ENCODE measurements at places on chromosomes 5 and 9. TPM values are rescaled to one million over a fixed set of nuclear protein-coding genes. Genes with fewer than 3 reads are reported as not detected.

Gene ATP10B
- 0.78 TPM for polyA plus RNA-seq

Gene SHC3
- polyA plus RNA-seq: 2.3 TPM

Gene CCDC112
- polyA plus RNA-seq: 15.8 TPM

Gene PLCXD3
- polyA plus RNA-seq: 0.46 TPM

Gene PCDHB9
- polyA plus RNA-seq: 3.4 TPM

Gene PDE6A
- polyA plus RNA-seq: 0.09 TPM

GRCh38 chr5:168833383-168833782, 254.2 kb upstream of the PANK3 start:
- DNase-seq: no peak

- DNase-seq: no peak
Measured at GRCh38 chr5:79119486-79119885, 7.9 kb downstream of the BHMT start.

GRCh38 chr5:10577371-10578292, 13.8 kb downstream of the ANKRD33B start:
- DNase-seq: no peak

DNA sequence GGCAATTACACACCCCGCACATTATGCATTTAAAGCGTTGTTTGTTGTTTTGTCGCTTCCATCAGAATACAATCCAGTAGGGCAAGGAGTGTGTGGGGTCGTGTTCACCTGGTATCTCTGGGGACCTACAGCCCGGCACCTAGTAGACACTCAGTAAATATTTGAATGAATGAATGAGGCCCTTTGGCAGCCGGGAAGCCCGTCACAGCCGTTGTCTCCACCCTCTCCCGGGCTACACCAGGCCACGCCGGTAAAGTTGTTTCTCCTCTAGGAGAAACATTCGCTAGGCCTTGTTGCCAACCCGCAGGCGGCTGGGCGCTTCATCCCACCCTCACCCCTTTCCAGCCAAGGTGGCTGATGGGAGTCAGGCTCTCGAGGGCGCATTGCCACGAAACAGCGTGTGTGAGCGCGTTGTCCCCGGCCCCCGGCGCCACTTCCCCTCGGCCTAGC, 876 bp upstream of the JAK2 start:
- DNase-seq: peak; percentile 38

- no peak for DNase-seq
Measured at GRCh38 chr5:65262096-65262495, 219.6 kb downstream of the ADAMTS6 start.

- no peak for DNase-seq
Measured at GRCh38 chr9:36437790-36438189, 37.7 kb upstream of the RNF38 start.

GRCh38 chr5:137737349-137738131, 1.7 kb upstream of the KLHL3 start:
- no peak for DNase-seq

GRCh38 chr9:85030316-85030715, 360.8 kb downstream of the NTRK2 start:
- no peak for DNase-seq

- no peak for DNase-seq
Measured at GRCh38 chr9:135969064-135969683, 8.0 kb upstream of the UBAC1 start.

- DNase-seq: no peak
Measured at GRCh38 chr5:139652788-139653241, 4.7 kb downstream of the CXXC5 start.

GRCh38 chr5:173396311-173396993, 68.2 kb upstream of the STC2 start:
- DNase-seq: no peak

- no peak for DNase-seq
Measured at GRCh38 chr9:125977223-125977622, 230.1 kb downstream of the PBX3 start.

GRCh38 chr5:167147879-167148278, 1143.6 kb upstream of the WWC1 start:
- DNase-seq: no peak

GRCh38 chr9:2299843-2300205, 284.7 kb downstream of the SMARCA2 start:
- no peak for DNase-seq

GRCh38 chr9:123460091-123460490, 104.1 kb downstream of the CRB2 start:
- DNase-seq: no peak

DNA sequence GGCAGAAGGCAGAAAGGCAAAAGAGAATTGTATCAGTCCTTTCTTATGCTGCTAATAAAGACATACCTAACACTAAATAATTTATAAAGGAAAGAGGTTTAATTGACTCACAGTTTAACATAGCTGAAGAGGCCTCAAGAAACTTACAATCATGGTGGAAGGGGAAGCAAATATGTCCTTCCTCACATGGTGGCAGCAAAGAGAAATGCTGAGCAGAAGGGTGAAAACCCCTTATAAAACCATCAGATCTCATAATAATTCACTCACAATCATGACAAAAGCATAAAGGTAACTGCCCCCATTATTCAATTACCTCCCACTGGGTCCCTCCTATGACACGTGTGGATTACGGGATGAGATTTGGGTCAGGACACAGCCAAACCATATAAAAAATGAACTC, 312.5 kb upstream of the PTGER4 start:
- no peak for DNase-seq

DNA sequence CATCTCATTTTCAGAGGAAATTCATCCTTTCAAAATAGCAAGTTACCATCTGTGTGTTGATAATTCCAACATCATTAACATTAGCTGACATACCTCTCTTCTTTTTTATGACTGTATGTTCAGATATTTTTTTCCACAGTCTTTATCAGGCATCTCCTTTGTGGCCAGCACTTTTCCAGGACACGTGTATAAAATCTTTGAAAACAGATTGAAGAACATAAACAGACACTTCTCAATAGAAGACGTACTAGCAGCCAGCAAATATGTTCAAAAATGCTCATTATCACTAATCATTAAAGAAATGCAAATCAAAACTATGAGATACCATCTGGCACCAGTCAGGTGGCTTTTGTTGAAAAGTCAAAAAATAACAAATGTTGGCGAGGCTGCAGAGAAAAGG, 734.3 kb downstream of the SEMA5A start:
- DNase-seq: no peak

GRCh38 chr5:107168086-107168485, 502.7 kb downstream of the EFNA5 start:
- no peak for DNase-seq

DNA sequence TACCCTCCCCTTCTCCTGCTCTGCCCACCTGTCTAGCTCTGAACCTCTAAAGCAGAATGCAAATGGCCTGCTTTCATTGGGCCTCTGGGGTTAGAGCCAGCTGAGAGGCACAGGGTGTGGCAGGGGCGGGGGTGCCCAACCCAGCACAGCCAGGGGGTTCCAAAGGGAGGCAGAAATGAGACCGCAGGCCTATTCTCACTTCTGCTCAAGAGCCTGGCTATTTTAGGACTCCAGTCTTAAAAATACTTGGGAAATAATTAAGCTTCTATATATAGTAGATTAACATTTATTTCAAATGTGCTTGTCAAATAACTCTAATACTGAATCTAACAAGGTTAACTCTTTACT, 5.7 kb downstream of the QSOX2 start:
- no peak for DNase-seq

- no peak for DNase-seq
Measured at GRCh38 chr5:135032999-135033861, 798 bp downstream of the PITX1 start.

GRCh38 chr5:134592141-134592746, 40.4 kb downstream of the SAR1B start:
- DNase-seq: no peak

DNA sequence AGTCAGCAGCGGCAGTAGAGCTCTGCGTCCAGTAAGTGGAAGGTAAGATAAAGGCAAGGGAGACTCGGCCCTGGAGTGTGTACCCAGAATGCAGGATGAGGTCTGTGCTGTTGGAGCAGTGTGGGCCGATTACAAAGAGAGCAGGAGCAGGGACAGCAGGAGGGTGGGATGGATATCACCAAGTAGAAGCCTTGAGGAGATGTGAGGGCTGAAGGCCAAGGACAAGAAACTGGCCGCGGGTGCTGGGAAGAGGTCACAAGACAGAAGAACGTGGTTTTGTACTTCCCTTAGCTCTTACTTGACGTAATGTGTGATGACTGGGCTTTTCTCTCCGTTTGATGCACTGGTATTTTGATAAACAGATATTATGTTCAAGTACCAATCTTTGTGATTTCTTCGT, 43.7 kb downstream of the OR2V1 start:
- DNase-seq: no peak

GRCh38 chr5:136089791-136090190, 42.9 kb upstream of the SMAD5 start:
- peak; percentile 66 for DNase-seq

- no peak for DNase-seq
Measured at GRCh38 chr9:118414676-118415075, 710.5 kb downstream of the TLR4 start.

DNA sequence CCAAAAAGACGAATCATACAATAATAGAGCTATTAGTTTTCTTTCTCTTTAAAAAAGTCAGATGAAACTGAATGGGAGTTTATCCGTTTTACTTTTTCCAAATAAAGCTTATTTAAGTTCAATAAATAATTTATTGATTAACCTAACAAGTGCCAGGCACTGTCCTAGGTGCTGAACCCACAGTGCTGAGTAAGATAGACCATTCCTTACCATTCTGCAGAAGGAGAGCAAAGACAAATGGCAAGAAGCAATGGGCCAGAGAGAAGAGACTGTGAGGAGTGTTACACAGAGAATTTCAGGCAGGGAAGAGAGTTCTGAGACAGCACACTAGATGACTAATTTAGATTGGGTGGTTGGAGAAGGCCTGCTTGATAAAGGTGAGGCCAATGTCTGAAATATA, 127.2 kb downstream of the AUH start:
- DNase-seq: no peak

DNA sequence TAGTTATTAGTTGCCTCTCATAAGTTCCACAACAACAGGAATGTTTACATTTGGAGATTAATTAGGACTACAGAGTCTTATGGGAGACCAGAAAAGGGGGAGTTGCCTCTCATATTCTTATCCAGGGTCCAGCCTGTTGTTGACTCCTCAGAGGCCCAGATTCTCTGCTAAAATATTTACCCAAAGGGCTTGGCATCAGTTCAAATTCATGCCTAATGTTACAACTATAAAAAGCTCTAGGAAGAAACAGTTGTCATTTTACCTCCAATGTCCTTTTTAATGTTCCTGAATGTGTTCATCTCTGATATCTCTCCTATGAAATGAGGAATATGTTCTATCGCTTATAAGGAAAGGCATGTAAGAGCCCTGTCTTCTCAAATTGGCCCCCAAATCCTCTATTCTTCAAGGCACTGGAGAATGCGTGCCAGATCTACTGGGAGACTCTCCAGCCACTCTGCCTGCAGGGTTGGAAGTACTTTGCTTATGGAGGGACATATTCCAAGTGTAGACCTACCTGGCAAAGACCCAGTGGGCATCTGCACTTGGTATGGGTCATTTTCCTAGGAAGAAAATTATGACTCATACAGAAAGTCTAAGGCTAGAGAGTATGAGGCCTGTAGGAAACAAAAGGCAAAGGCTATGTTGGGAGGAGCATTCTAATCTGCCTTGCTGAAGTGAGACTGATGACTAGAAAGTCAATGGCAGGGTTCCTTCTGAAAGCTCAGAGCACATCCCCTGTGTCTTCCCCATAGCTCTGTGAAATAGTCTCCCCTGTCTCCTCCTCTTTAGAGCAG, 192.6 kb downstream of the ESM1 start:
- no peak for DNase-seq

- DNase-seq: peak; percentile 71
Measured at GRCh38 chr9:12640866-12641636, 52.1 kb upstream of the TYRP1 start.
